ENCODE measurements at places on chromosomes 6 and 20. TPM values are rescaled to one million over a fixed set of nuclear protein-coding genes. Genes with fewer than 3 reads are reported as not detected.

Gene RAET1L
- total RNA-seq = not detected

Gene HDGFL1
- not detected for total RNA-seq

Gene OTOR
- total RNA-seq = not detected

Gene KIZ
- 42.8 TPM for total RNA-seq

Gene TFEB
- total RNA-seq = 9.2 TPM

Gene SLC26A8
- 1.4 TPM for total RNA-seq

Gene LCA5
- 34.3 TPM for total RNA-seq

Gene CHMP4B
- total RNA-seq = 75.4 TPM

Gene SMLR1
- not detected for total RNA-seq

Gene OR12D3
- not detected for total RNA-seq

Gene PERP
- 20.8 TPM for total RNA-seq

Gene FAM217A
- not detected for total RNA-seq

Gene GPR31
- not detected for total RNA-seq

Gene BPIFB2
- total RNA-seq = not detected

Gene NOP56
- total RNA-seq = 94.4 TPM

Gene SLC17A1
- total RNA-seq = not detected

Gene CAGE1
- not detected for total RNA-seq

Gene ZFP57
- total RNA-seq = not detected

Gene OLIG3
- not detected for total RNA-seq

Gene GPLD1
- total RNA-seq = 10.9 TPM

Gene PHACTR1
- total RNA-seq = 21.8 TPM

Gene DDO
- total RNA-seq = 0.16 TPM

Gene TTI1
- total RNA-seq = 36.4 TPM

Measured in camera-type eye (tissue), 1 donor.